ENCODE measurements at places on chromosomes 5 and 9.
A peak's percentile ranks its signal among the peaks of the same experiment; 100 is the strongest.

DNA sequence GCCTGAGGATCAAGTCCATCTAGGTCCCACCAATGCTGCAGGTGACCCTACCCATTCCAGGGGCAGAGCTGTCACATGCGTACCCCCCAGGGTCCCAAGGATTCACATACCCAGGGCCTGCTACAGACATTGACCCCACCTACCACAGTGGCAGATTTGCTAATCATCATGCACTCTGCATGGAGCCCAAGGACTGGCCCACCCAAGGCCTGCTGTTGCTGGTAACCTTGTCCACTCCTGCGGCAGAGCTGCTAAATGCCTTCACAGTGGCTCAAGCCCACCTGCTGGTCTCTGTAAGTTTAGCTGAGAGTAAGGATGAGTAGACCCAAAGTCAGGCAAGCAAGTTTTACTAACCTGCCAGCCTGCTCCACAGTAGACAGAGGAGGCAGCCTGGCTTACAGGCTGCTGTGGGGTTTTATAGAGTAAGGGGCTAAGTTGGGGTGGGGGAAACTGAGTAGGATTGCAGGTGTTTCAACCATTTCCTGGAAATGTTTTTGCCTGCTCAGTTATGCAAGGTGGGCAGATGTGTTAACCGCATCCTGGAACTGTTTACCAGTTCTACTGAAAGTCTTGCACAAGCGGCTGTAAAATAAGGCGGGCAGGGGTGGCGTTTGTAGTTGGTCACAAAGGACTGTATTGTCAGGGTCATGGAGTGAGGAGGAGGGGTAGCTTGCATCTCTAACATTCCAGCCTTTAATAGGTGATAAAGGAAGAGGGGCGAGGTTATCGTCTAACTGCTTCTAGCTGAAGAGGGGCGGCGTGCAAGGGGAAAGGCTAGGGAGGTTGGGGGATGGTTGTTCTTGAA, 2163.5 kb upstream of the WWC1 start:
- no peak for DNase-seq

DNA sequence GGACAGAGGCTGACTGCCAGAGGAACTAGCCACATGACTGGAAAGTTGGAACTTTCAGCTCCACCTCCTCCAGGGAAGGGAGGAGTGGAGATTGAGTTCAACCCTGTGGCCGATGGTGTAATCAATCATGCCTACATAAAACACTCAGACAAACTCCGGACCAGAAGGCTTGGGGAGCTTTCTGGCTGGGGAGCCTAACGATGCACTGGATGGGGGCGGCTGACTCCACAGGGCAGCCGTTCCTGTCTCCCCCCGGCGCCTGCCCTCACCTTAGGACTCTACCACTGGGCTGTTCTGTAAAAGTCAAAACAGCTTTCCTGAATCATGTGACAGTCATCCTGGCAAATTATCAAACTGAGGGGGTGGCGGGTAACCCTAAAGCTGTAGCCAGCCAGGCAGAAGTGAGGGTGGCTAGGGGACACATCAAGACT, 58.0 kb downstream of the GOLM1 start:
- DNase-seq = no peak

- DNase-seq = peak; percentile 12
Measured at GRCh38 chr5:92962752-92963151, 618.3 kb downstream of the NR2F1-AS1 start.

DNA sequence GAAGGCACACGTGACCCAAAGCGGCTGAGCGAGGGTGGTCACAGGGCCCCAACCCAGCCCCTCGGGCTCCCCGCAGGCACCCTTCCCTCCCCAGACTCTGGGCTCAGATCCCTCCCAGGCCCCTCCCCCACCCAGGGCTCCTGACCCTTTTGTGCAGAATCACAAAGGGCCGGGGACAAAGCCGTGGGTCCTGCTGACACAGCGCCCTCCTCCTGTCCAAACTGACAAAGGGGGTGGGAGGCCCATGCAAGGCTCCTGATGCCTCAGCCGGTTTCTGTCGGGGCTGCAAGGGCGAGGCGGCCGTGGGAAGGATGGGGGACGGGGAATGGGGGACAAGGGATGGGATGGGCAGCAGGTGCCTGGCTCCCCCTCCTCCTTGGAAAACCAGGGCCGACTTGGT, 43.5 kb upstream of the UBAC1 start:
- no peak for DNase-seq

- no peak for DNase-seq
Measured at GRCh38 chr5:35876922-35877321, 20.2 kb downstream of the IL7R start.

DNA sequence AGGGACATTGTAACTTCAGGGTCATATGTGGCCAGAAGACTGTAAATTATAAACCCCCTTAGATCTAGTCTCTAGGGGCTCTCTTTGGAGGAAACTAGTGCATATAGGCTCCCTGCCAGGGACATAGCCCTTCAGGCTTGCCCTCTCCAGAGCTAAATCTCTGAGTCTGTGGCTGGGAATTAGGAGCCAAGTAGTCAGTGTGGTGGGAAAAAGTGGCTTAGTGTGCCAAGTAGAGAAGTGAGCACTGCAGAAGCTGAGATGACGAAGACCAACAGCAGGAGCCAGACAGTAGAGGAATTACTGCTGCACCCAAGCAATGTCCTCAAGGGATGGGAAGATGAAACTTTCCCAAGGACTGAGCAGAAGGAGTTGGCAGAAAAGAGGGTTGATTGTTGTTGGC, 71.2 kb downstream of the CWC27 start:
- no peak for DNase-seq

DNA sequence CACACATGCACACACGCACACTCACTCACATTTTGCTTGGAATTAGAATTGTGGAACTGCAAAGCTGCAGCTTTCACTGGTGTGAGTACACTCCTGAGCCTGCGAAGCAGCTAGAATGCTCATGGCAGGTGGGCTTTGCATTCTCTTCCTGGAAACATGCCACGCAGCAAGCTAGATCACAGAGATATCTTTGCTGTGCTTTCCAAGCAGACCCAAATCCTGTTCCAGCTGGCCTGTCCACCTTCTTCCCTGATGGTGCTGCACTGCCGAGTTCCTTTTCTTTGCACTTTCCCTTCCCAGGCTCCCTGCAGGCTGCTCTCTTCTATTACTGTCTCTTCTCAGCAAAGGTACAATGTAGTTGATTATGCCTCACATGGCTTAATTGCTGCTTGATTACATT, 92.7 kb upstream of the CKMT2 start:
- peak; percentile 28 for DNase-seq

DNA sequence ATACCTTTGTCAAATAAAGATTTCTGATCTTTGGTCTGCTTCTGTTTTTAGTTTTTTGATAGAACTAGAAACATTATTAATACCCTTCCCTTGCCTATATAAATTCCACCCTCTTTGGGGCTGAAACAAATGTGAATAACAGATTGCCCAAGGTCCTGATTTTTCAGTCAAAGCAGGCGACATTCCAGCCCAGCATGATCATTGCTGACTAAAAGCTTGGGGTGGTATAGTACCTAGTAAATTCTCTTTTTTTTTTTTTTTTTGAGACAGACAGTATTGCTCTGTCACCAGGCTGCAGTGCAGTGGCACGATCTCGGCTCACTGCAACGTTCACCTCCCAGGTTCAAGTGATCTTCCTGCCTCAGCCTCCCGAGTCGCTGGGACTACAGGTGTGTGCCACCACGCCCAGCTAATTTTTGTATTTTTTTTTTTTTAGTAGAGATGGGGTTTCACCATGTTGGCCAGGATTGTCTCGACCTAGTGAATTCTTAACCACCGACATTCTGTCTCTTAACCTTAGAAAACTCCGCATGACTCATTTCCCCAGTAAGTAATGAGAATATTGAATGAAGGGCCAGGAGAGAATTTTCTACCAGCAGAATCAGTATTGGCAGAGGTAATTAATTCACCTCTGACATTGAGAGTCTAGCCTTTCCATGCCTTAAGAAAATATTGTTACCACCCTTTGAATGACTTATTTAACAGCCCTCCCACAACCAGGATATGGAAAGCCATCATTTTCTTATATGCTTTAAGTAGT, 226.4 kb downstream of the GNA14 start:
- DNase-seq = no peak

DNA sequence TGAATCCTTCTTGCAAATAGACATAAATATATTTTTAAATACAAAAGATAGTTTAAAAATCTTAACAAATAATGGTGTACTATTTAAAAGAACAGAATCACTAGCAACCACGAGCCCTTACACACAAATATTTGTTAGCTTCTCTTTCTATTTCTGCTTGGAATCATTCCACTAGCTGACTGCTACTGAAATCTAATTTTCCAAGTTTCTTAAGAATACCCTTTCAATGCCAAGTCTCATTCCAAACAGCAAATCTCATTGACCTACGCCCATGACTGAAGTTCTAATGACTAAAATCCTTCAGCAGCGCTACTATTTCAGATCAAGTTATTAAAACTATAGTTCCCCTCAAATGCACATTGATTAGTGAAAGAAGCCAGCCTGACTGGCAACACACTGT, 13.2 kb upstream of the PPP1R2B start:
- no peak for DNase-seq

Data from SK-N-SH (cell line).